ENCODE measurements at places on chromosomes 7 and 10.

GRCh38 chr10:90276894-90277475, 575.6 kb downstream of the KIF20B start:
- DNase-seq: no peak

GRCh38 chr10:61332581-61332980, 120.6 kb downstream of the TMEM26 start:
- no peak for DNase-seq

DNA sequence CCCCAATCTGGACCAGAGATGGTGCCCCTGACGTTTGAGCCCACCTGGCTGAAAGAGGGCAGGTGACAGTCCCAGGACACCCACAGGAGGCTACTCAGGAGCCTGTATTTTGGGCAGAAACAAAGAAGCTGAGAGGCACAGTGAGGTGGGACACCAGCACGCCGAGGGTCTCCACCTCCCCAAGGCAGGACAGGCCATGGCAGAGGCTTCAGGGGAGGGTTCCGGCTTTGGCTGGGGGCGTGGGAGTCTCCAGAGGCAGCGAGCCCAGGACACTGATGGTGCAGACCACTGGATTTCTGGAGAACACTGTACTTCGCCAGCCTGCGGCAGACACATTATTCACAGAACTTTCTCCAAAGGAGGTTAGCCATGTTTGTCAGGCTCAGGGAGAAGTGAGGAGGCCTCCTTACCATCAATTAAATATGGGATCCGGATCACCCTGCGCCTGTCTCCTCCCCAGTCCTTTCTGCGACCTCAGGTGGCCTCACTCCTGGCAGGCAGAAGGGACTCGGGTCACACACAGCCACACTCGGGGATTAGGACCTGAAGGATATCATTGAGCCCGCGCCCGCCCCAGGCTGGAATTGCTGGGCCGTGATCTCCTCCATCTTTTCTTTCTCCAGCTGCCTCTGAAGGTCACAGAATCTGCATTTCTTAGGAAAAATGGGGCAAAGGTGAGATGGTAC, 98.3 kb downstream of the MKI67 start:
- peak; percentile 21 for DNase-seq

DNA sequence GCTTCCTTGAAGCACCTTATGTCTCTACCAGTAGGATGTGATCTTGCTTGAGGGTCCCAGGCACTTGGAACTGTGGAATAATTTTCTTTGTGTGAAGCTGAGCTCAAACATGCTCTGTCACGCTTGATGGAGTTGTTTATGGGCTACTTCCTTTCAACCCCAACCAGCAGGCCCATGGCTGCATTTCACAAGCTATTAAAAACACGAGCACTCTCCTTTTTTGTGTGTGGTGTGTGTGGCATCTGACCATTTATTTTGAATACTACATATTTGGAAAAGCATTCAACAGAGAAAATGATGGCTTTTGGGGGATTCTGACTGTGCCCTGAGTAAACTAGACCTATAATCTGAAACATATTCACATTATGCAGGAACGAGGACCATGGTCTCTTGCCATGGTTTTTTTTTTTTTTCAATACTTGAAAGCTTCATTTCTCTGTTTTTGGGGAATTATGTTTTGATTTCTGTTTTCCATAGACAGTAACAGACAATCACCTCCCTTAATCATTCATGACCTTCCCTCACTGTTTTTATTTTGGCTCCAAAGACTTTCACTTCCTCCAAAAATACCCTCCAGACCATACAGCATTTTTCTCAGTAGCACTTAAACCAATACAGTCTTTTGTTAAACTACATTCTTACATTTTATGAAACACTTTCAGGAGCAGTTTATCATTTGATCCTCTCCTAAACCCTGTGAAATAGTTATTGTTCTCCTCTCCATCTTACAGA, 233.6 kb upstream of the BMPER start:
- DNase-seq: no peak
